ENCODE measurements at places on chromosomes 6 and 20. TPM values are rescaled to one million over a fixed set of nuclear protein-coding genes. Genes with fewer than 3 reads are reported as not detected.

The JPH2 gene
- total RNA-seq = 0.10 TPM

- no peaks in the 10 kb centered on the region for H3K27me3 ChIP-seq
- no peak for DNase-seq
- H3K27ac ChIP-seq = no peak overlapping the region
Observed at GRCh38 chr6:154236646-154237301, 119.8 kb downstream of the IPCEF1 start.

The LTB gene
- 618 TPM for total RNA-seq

- no peaks in the 10 kb centered on the region for H3K36me3 ChIP-seq
- H3K4me3 ChIP-seq = no peak overlapping the region
- no peaks in the 10 kb centered on the region for H3K4me1 ChIP-seq
Observed at GRCh38 chr6:4316867-4317400, 181.6 kb upstream of the ECI2 start.

GRCh38 chr6:52317841-52318581 is 33.5 kb upstream of the MCM3 start:
- no peak overlapping the region for H3K4me3 ChIP-seq
- H3K27ac ChIP-seq = no peak overlapping the region
- no peaks in the 10 kb centered on the region for H3K36me3 ChIP-seq
- peaks cover 16% of the 10 kb centered on the region for H3K4me1 ChIP-seq
- H3K27me3 ChIP-seq = peaks cover 2% of the 10 kb centered on the region

- H3K4me3 ChIP-seq = no peak overlapping the region
- H3K27ac ChIP-seq = no peak overlapping the region
- H3K4me1 ChIP-seq = no peaks in the 10 kb centered on the region
- no peaks in the 10 kb centered on the region for H3K36me3 ChIP-seq
- peaks cover 18% of the 10 kb centered on the region for H3K27me3 ChIP-seq
Observed at GRCh38 chr6:168949981-168950857, 303.4 kb downstream of the THBS2 start.

GRCh38 chr6:4459032-4459431 is 317.2 kb upstream of the CDYL start:
- no peak overlapping the region for H3K4me3 ChIP-seq
- H3K4me1 ChIP-seq = no peaks in the 10 kb centered on the region
- no peak overlapping the region for H3K27ac ChIP-seq
- DNase-seq = no peak
- peaks cover 2% of the 10 kb centered on the region for H3K27me3 ChIP-seq
- H3K36me3 ChIP-seq = no peaks in the 10 kb centered on the region
